A673 (cell line): ENCODE measurements at places on chromosomes 4 and X.

- H3K36me3 ChIP-seq, result no peaks in the 10 kb centered on the region
- H3K27ac ChIP-seq, result no peak overlapping the region
- H3K4me3 ChIP-seq, result no peak overlapping the region
Measured at GRCh38 chrX:136154998-136155397, 7.7 kb downstream of the FHL1 start.

DNA sequence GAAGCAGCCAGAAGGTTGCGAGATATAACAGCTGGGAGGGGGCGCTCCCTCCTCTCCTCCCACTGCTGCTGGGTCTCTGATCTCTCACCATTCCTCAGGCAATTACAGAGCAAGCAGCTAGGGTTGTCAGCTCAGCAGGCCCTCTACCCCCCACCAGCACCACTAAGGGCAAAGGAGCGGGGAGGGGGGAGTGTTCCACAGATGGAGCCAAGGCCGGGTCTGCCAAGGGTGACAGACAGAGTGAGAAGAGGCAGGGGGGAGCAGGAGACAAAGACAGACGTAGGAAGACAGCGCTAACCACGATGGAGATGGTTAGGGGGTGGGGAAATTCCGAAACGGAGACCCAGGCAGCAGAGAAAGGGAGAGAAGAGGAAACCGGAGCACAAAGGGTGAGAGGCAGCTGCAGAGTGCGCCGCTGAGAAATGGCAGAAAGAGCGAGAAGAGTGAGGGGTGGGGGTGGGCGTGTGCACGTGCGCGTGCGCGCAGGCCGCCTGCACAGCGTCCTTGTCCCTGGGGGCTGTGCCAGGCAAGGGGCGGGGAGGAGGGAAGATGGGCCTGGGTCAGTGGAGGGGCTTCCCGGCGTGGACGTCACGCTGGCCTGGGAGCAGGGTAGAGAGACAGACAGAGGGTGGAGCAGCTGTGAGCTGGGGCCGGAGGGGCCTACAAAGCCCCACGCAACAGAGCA lies 6.9 kb downstream of the L1CAM start:
- DNase-seq, result peak; percentile 33
- H3K4me1 ChIP-seq, result no peaks in the 10 kb centered on the region

DNA sequence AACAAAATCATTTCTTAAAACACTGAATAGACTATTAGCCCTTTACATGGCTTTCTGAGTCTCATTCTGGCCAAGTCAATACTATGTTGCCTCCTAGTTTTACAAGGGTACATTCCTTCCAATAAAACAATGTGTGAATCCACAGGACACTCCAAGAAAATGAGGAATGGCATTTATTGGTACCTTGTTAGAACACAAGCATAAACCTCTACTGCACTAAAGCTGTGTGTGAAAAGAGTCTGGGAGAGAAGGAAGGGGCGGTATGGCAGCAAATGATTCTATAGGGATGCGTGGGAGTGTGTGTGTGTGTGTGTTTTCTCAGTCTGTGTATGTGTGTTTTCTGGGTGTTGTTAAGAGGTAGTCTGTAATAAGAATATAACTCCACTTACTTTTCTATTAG lies 48.9 kb downstream of the CXCL1 start:
- no peak overlapping the region for H3K4me3 ChIP-seq
- no peak for DNase-seq
- no peaks in the 10 kb centered on the region for H3K36me3 ChIP-seq

- no peaks in the 10 kb centered on the region for H3K36me3 ChIP-seq
- no peaks in the 10 kb centered on the region for H3K27me3 ChIP-seq
- no peak overlapping the region for H3K27ac ChIP-seq
- H3K4me1 ChIP-seq, result no peaks in the 10 kb centered on the region
- no peak for DNase-seq
- no peak overlapping the region for H3K4me3 ChIP-seq
Measured at GRCh38 chr4:15926486-15926885, 12.1 kb downstream of the FGFBP1 start.

DNA sequence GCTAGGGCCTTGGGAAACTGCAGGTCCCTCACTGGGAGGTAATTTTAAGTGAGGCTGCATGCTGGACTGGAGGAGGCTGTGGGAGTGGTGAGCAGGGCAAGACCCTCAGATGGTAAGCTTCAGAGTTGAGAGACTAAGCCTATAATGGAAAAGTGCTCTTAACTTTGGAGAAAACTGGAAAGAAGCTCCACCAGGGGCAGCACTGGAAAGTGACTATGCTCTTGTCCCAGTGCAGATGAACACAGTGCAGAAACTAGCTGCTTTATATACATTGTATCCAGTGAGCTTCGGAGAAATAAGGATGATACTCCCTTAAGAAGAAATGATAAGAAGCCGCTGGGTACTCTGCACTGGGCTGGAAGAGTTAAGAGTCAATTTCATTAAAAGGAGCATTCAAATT lies 3.2 kb upstream of the MAGEB2 start:
- H3K27ac ChIP-seq, result no peak overlapping the region
- H3K4me3 ChIP-seq, result no peak overlapping the region
- H3K27me3 ChIP-seq, result no peaks in the 10 kb centered on the region
- no peaks in the 10 kb centered on the region for H3K36me3 ChIP-seq
- no peak for DNase-seq
- H3K4me1 ChIP-seq, result no peaks in the 10 kb centered on the region

GRCh38 chrX:69100478-69100877 lies 64.8 kb downstream of the PJA1 start:
- no peaks in the 10 kb centered on the region for H3K4me1 ChIP-seq
- no peak for DNase-seq
- H3K36me3 ChIP-seq, result no peaks in the 10 kb centered on the region
- no peak overlapping the region for H3K27ac ChIP-seq

GRCh38 chr4:145207934-145208333 lies 27.5 kb upstream of the OTUD4 start:
- no peak overlapping the region for H3K27ac ChIP-seq
- no peak for DNase-seq
- no peak overlapping the region for H3K4me3 ChIP-seq
- no peaks in the 10 kb centered on the region for H3K36me3 ChIP-seq
- H3K27me3 ChIP-seq, result no peaks in the 10 kb centered on the region

GRCh38 chrX:68631336-68631735 lies 16.1 kb upstream of the STARD8 start:
- no peaks in the 10 kb centered on the region for H3K27me3 ChIP-seq
- no peaks in the 10 kb centered on the region for H3K36me3 ChIP-seq
- H3K27ac ChIP-seq, result no peak overlapping the region

GRCh38 chr4:77349364-77349763 lies 192.4 kb downstream of the CCNG2 start:
- H3K36me3 ChIP-seq, result no peaks in the 10 kb centered on the region
- no peaks in the 10 kb centered on the region for H3K27me3 ChIP-seq
- no peak overlapping the region for H3K4me3 ChIP-seq
- H3K27ac ChIP-seq, result no peak overlapping the region
- no peak for DNase-seq
- no peaks in the 10 kb centered on the region for H3K4me1 ChIP-seq

DNA sequence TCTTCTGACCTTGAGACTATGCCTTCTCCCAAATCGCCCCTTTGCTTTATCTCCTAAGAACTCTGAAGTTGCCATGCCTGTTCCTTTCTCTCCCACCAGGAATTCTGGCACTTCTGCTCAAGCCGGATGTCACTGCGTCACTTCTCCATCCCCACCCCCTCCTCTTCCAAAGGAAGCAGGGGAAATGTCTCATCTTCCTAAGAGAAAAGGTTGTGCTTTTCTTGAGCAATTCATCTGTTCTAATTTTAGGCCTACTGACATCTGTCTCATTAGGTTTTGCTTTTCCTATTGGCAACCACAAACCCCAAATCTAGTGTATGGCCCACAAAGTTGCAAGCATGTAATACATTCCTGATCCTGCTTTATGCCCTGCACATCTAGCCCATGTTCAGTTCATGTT lies 163.1 kb upstream of the PLAC1 start:
- no peak overlapping the region for H3K27ac ChIP-seq
- no peaks in the 10 kb centered on the region for H3K27me3 ChIP-seq
- H3K4me3 ChIP-seq, result no peak overlapping the region
- no peaks in the 10 kb centered on the region for H3K4me1 ChIP-seq

GRCh38 chr4:26022346-26023202 lies 108.6 kb downstream of the SMIM20 start:
- H3K4me3 ChIP-seq, result no peak overlapping the region
- H3K36me3 ChIP-seq, result no peaks in the 10 kb centered on the region
- DNase-seq, result no peak
- H3K27ac ChIP-seq, result no peak overlapping the region

- DNase-seq, result peak; percentile 68
- no peaks in the 10 kb centered on the region for H3K36me3 ChIP-seq
- no peak overlapping the region for H3K4me3 ChIP-seq
Measured at GRCh38 chr4:47668810-47669408, 169.0 kb downstream of the CORIN start.

GRCh38 chrX:54817220-54817820 lies 9.8 kb downstream of the MAGED2 start:
- no peak overlapping the region for H3K4me3 ChIP-seq
- no peaks in the 10 kb centered on the region for H3K27me3 ChIP-seq
- H3K4me1 ChIP-seq, result no peaks in the 10 kb centered on the region
- no peak overlapping the region for H3K27ac ChIP-seq
- no peak for DNase-seq

GRCh38 chr4:4730249-4730648 lies 129.2 kb upstream of the MSX1 start:
- peaks cover 19% of the 10 kb centered on the region for H3K27me3 ChIP-seq
- no peak for DNase-seq
- no peak overlapping the region for H3K27ac ChIP-seq
- H3K4me3 ChIP-seq, result no peak overlapping the region
- H3K36me3 ChIP-seq, result no peaks in the 10 kb centered on the region

- peak; percentile 26 for DNase-seq
- H3K4me3 ChIP-seq, result no peak overlapping the region
- H3K4me1 ChIP-seq, result no peaks in the 10 kb centered on the region
Measured at GRCh38 chr4:27088491-27088890, 227.8 kb downstream of the STIM2 start.

- no peaks in the 10 kb centered on the region for H3K27me3 ChIP-seq
- no peak overlapping the region for H3K27ac ChIP-seq
- DNase-seq, result no peak
- H3K4me3 ChIP-seq, result no peak overlapping the region
- H3K4me1 ChIP-seq, result no peaks in the 10 kb centered on the region
- no peaks in the 10 kb centered on the region for H3K36me3 ChIP-seq
Measured at GRCh38 chr4:40592034-40592433, 37.6 kb downstream of the RBM47 start.

DNA sequence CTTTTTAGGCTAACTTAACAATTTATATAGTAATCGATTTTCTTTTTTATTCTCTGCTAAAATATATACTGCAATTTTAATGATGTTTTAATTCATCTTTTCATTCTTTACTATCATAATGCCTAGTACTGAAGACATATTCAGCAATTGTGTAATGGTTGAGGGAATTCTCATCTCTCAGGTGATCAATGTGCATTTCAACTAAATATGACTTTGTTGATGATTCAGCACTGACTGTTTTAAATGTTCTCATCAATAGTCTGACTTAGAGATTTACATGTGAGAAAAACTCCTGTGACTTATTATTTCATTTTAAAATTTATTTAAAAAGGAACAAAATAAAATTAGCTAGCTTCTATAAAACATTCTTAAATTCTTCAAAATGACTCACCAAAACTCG lies 1450.3 kb downstream of the STIM2 start:
- no peak overlapping the region for H3K4me3 ChIP-seq
- no peak overlapping the region for H3K27ac ChIP-seq

GRCh38 chr4:41538017-41538733 lies at the start of gene LIMCH1:
Gene LIMCH1, plus strand, starts transcription at chr4:41538157. Its CDS starts 67,839 bp downstream, at chr4:41605996.
- no peak within 1 kb of the TSS for H3K4me3 ChIP-seq
- peak; percentile 10 for DNase-seq
- H3K27ac ChIP-seq, result no peak within 1 kb of the TSS
- H3K27me3 ChIP-seq, result peaks cover 66% of the 10 kb centered on the region
- H3K36me3 ChIP-seq, result no peaks in the 10 kb centered on the region

- H3K36me3 ChIP-seq, result no peaks in the 10 kb centered on the region
- no peak for DNase-seq
- no peak overlapping the region for H3K4me3 ChIP-seq
- no peaks in the 10 kb centered on the region for H3K4me1 ChIP-seq
Measured at GRCh38 chr4:6021831-6022606, 3.8 kb upstream of the C4orf50 start.

- DNase-seq, result no peak
- H3K36me3 ChIP-seq, result no peaks in the 10 kb centered on the region
- no peak overlapping the region for H3K27ac ChIP-seq
- no peak overlapping the region for H3K4me3 ChIP-seq
- no peaks in the 10 kb centered on the region for H3K27me3 ChIP-seq
Measured at GRCh38 chr4:15990570-15991285, 27.8 kb upstream of the FGFBP2 start.

DNA sequence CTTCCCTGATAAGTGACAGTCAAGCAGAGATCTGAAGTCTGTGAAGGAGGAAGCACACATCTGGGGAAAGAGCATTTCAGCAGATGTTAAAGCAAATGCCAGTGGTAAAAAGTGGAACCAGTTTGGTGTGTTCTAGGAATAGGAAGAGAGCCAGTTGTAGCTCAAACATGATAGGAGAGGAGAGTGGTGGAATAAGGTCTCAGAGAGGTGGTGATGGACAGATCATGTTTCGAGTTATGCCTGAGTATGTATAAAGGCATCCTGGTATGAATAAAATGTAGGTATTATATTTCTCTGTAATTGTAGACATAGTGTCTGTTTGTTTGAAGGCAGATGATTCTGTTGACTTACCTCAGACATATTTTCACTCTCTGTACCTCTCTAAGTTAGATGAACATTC lies 89.1 kb downstream of the LARP7 start:
- H3K27me3 ChIP-seq, result no peaks in the 10 kb centered on the region
- no peak overlapping the region for H3K4me3 ChIP-seq
- H3K4me1 ChIP-seq, result no peaks in the 10 kb centered on the region

DNA sequence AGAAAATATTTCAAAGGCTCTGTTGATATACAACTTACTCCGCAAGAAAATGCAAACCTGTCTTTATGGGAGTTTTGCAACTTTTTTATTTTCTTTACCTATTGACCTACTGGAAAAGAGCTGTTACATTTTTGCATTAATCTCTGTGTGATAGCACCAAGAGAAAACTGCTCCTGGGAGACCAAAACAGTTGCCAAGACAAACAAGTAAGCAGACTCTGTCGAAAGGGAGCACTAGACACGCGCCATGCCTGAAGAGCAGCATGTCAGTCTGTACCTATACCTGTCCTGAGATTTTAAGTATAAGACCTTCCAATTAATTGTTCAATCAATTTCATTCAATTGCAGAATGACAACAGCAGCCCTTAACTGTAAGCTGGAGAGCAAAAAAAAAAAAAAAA lies 56.0 kb upstream of the TECRL start:
- H3K27me3 ChIP-seq, result no peaks in the 10 kb centered on the region
- H3K27ac ChIP-seq, result no peak overlapping the region
- no peaks in the 10 kb centered on the region for H3K4me1 ChIP-seq
- H3K4me3 ChIP-seq, result no peak overlapping the region

- no peak for DNase-seq
- no peaks in the 10 kb centered on the region for H3K27me3 ChIP-seq
- no peaks in the 10 kb centered on the region for H3K4me1 ChIP-seq
- H3K36me3 ChIP-seq, result no peaks in the 10 kb centered on the region
- no peak overlapping the region for H3K4me3 ChIP-seq
- H3K27ac ChIP-seq, result no peak overlapping the region
Measured at GRCh38 chr4:93700571-93700970, 128.0 kb upstream of the ATOH1 start.
